Stimulated activated CD8-positive, alpha-beta memory T cell treated with anti-CD3 and anti-CD28 coated beads, Interleukin-7, amount 100 ng/mL, for 24 hours (primary cell): ENCODE measurements at places on chromosomes 7 and 10.

GRCh38 chr10:74912682-74913081 is 86.3 kb downstream of the KAT6B start:
- DNase-seq: no peak

DNA sequence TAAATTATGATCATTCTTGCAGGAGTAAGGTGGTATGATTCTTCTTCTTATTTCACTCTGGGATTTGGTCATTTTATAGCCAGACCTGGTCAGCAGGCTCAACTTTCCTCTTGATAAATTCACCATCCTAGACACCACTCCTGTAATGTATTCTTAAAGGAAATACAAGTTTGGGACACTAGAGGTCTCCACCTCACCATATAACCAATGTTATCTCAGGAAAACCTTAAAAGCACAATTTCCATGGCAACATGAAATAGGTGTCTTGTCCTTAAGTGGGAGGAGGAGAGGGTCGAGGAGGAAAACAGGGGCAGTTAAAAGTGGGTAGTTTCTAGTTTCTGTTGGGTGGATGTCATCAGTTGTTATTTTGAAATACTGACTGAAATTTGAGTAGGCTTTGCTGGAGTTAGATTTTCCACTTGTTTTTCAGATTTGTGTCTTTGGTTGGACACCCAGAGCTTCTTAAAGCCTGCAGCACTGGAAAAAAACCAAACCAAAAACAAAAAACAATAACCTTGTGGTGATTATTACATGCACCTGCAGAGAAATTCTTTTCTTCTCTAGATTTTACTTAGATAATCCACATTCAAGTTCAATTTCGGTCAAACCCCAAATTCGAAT is 163.1 kb downstream of the PRKCQ start:
- DNase-seq: no peak

- DNase-seq: no peak
These were observed 87.9 kb upstream of the PTER start for GRCh38 chr10:16348891-16349290.

GRCh38 chr10:88413412-88413811 is 169.7 kb downstream of the RNLS start:
- no peak for DNase-seq

DNA sequence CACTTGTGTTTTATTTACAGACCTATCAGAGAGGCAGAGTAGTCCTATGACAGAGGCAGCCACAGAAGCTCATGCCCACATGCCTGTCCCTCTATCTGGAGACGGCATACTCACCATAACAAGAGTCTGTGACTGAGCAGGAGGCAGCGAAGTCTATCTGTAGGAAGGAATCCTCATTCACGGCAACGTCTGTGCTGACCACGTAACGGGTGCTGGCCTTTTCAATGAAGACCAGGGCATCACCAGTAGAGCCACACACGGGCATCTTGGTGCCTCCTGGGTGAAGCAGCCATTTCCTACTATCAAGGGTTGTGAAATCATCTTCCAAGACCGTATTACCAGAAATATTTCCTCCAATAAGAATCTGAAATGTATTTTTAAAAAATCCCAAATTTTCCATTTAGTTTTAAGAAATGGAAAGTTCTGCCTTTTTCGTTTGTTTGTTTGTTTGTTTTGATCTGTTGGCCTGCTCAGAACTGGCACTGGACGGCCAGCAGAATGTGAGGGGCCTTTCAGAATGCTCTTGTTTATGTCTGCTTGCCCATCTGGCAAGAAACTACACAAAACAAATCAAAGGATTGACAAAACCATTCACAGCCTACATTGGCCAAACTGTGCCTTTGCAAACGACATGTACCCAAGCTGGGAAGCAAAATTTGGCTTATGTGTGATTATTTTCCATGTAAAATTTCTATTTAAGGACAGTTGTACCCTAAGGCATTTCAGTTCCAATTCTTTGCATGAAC is 93.1 kb upstream of the SLC26A5 start:
- DNase-seq: no peak

DNA sequence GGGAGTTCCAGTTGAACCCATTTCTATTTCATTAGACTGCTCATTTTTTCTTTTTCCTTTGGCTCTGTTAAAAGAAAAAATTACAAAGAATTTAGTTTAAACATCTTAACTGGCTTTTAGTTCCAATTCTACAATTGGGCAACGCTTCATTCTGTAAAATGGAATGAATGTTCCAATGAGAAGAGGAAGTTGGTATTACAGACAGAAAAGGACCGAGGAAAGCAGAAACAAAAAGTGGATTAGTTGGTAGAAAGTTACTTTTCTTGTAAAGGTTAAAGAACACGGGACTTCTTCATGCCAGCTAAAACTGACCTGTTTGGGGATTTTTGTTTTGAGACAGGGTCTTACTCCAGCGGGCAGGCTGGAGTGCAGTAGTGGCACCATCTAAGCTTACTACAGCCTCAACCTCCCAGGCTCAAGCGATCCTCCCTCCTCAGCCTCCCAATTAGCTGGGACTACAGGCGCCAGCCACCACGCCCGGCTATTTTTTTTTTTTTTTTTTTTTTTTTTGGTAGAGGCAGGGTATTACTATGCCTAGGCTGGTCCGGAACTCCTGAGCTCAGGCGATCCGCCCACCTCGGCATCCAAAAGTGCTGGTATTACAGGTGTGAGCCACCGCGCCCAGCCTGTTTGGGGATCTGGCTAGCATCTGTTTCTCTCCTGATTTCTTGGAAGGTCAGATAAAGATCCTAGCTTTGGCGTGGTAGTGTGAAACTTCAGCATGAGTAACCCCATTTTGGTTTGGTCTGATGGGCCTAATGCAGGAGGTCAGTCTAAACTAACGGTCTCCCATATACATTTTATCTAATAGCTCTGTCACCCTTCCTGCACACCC is 1.3 kb upstream of the VDAC2 start:
- DNase-seq: no peak

GRCh38 chr7:38964921-38965320 is 12.8 kb upstream of the POU6F2 start:
- DNase-seq: no peak

DNA sequence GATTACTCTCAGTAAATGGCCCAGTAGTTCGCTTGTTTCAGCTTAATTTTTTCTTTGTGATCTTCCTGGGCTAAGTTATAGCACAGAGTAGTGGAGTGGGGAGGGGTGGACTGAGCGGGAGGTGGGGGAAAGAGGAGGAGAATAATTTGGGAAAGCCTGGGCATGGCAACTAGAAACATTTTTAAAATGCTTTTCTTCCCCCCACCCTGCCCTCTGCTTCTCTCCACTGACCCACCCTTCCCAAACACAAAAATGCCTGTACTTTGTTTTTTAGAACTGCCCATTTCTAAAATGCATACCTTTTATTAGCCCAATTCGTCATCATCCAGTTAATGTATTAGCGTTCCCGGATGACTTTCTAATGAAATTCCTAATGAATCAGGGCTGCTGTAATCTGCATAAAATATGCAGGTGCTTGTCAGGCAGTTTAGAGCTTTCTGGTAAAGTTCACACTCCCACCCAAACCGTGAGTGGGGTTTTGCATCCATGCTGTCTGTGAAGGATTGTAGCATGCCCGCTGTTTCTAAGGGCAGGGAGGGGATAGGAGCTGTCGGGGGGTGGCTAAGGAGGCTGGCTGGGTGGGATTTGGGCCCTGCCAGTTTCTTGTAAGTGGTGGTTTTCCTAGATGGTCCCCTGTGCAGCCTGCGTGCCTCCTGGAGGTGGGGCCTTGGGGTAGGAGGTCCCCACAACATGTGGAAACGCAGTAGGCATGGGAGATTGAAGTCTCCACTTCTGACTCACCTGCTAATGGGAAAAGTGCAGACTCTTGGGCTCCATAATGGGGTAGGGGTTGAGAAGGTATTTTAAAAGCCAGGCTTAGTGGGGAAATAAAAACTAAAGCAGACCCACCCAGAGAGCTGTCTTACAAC is 190.3 kb downstream of the TCF7L2 start:
- DNase-seq: no peak

DNA sequence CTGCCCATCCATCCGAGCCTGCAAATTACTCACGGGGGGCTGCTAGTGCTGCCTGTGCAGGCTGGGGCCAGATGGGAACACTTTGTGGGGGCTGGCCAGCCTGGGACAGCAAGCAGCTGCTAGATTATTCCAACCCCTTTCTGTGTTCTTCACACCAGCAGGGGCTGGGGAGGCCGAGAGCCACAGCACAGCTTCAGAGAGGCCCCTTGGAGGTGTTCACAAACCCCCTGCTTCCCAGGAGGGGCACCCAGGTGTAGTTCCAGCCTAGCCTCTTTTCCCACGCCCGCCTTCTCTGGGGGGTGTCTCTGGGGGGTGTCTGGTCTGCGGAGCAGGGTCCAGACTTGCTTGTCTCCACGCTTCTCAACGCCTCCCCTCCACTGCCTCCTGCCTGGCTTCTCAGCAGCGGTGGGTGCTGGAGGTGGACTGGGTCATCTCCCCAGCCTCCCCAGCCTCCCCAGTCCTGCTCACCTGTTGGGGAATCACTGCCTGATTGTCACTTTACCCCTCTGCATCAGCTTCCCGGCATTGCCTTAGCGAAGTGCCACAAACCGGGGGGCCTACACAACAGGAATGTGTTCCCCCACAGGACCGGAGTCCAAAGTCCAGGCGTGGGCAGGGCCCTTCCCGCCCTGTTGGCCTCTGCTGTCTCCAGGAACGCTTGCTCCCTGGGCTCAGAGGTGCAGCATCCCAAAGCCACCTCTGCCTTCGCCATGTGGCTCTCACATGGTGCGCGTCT is 74.0 kb upstream of the EN2 start:
- no peak for DNase-seq

DNA sequence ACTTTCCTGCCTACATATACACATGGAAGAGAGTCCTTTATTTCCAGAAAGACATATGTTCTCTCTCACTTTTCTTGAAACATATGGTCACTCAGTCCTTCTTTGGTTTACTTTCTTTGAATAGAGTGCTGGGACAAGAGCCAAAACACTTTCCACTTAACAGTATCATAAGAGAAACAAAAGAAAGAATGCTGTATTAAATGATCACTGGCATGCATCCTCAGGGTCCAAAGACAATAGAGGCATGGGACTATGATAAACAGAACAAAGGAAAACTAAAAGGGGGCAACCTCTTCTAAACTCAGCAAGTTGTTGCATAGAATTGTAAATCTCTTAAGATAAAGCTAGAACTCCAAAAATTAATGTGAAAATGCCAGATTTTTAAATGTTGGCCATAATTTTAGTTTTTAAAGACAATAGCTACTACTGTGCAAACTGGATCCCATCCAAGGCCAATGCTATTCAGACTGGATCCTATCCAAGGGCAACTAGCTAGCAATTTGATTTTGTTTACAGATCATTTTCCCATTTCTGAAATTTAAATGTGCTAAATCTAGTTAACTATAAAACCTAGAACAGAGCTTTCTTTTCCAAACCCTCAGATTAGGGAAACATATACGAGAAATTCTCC is 687.5 kb downstream of the SORCS3 start:
- DNase-seq: no peak

DNA sequence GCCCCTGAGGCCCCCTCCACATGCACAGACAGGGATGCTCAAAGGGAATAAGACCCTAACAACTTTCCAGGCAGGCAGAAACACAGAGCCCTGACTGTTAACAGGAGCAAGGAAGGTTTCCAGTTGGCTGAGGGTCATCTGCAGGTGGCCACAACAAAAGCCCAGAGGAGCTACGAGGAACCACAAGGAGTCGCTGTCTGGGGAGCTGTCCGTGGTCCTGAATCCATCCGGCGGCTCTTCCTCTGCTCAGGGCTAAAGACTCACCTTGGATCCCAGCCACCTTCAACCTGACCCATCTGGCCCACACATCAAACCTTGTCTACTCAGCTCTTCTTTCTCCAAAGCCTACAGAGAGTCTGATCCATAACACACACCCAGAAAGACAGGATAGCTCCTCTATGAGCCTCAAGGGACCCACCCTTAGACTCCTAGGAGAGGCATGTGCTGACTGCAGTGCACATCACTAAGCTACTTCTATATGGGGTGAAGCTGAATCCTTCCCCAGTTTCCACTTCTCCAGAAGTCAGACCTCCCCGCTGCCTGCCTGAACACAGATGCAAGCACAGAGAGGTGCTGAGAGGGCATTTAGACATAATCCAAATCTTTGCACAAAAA is 104.0 kb downstream of the SLIT1 start:
- DNase-seq: peak; percentile 21

- DNase-seq: no peak
These were observed 300.4 kb downstream of the AHR start for GRCh38 chr7:17598846-17599245.

- no peak for DNase-seq
These were observed 490.4 kb downstream of the DNAJB6 start for GRCh38 chr7:157827045-157827862.
